ENCODE measurements at places on chromosomes 6 and 20.

- DNase-seq: no peak
Measured at GRCh38 chr6:31717499-31718222, 2.5 kb downstream of the LY6G6D start.

GRCh38 chr20:6884114-6884513, 116.6 kb downstream of the BMP2 start:
- DNase-seq: no peak

- peak; percentile 67 for DNase-seq
Measured at GRCh38 chr6:35810971-35811698, 6.0 kb downstream of the LHFPL5 start.

- DNase-seq: no peak
Measured at GRCh38 chr6:86203044-86203443, 560.4 kb upstream of the SYNCRIP start.

DNA sequence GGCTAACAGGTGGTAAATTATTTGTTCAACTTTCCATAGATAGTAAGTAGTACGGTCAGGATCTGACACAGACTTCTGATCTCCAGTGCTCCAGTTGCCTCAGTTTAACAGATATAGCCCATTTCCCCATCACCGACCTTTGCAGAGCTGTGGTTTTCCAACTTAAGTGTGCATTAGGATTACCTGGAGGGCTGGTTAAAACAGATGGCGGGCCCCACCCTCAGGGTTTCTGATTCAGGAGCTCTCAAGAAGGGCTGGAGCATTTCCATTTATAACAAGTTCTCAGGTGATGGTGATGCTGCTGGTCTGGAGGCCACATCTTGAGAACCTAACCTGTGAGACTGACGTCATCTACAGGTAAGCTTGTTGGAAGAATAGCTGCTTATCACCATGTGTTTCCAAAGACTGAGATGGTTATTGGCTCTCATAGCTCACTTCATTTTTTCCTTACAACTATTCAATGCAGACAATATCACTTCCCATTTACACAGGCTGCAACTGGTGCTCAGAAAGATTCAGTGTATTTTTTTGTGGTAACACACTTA, 360.1 kb upstream of the CHD6 start:
- no peak for DNase-seq

- no peak for DNase-seq
Measured at GRCh38 chr6:121771937-121772720, 336.7 kb downstream of the GJA1 start.

GRCh38 chr6:31900917-31901414, 920 bp downstream of the ZBTB12 start:
- DNase-seq: no peak

- DNase-seq: no peak
Measured at GRCh38 chr6:104754788-104755409, 104.8 kb downstream of the HACE1 start.

GRCh38 chr20:23140991-23141390, 54.9 kb upstream of the CD93 start:
- DNase-seq: no peak

GRCh38 chr20:34559311-34560140, 1.0 kb downstream of the MAP1LC3A start:
- no peak for DNase-seq

GRCh38 chr20:47464380-47465101, 37.1 kb upstream of the NCOA3 start:
- DNase-seq: peak; percentile 88

- no peak for DNase-seq
Measured at GRCh38 chr6:73790574-73790973, 94.6 kb downstream of the CD109 start.

GRCh38 chr6:4903751-4904370, 100.0 kb downstream of the RPP40 start:
- no peak for DNase-seq
